Smooth muscle cell of trachea (primary cell): ENCODE measurements at places on chromosomes 3 and 15. TPM values are rescaled to one million over a fixed set of nuclear protein-coding genes. Genes with fewer than 3 reads are reported as not detected.

Gene VILL
- 8.0 and 8.3 TPM in 2 replicates for total RNA-seq

Gene FBN1
- 887 and 1,012 TPM in 2 replicates for total RNA-seq

Gene STRIT1
- not detected in 2 replicates for total RNA-seq

Gene SEMA7A
- total RNA-seq, result 15.1 and 21.8 TPM in 2 replicates

Gene SLC7A14
- 3.3 and 7.4 TPM in 2 replicates for total RNA-seq

Gene SMCO1
- total RNA-seq, result not detected in 2 replicates

Gene TM4SF18
- total RNA-seq, result 0.44 TPM in 1 of 2 replicates, not detected in the other

Gene CELF6
- total RNA-seq, result 0.15 and 0.17 TPM in 2 replicates

Gene CSK
- total RNA-seq, result 24.4 and 30.9 TPM in 2 replicates

Gene PTH1R
- 0.66 TPM in 1 of 2 replicates, not detected in the other for total RNA-seq

Gene TMEM207
- not detected in 2 replicates for total RNA-seq

Gene CSTA
- total RNA-seq, result 2.6 and 7.8 TPM in 2 replicates

Gene CCDC39
- total RNA-seq, result 0.15 and 0.17 TPM in 2 replicates

Gene ZPLD1
- not detected in 2 replicates for total RNA-seq

Gene MITF
- 13.4 and 30.1 TPM in 2 replicates for total RNA-seq

Gene SETD5
- total RNA-seq, result 51.3 and 73.9 TPM in 2 replicates

Gene CCDC66
- 14.7 and 24.4 TPM in 2 replicates for total RNA-seq

Gene SCG5
- 15.3 and 21.5 TPM in 2 replicates for total RNA-seq

Gene NR2E3
- total RNA-seq, result 0.29 TPM in 1 of 2 replicates, not detected in the other

Gene SLC12A1
- total RNA-seq, result not detected in 2 replicates

Gene TMEM212
- total RNA-seq, result not detected in 2 replicates

Gene SERPINI2
- not detected in 2 replicates for total RNA-seq

Gene ZDHHC23
- total RNA-seq, result 0.66 and 0.73 TPM in 2 replicates

Gene ACP3
- total RNA-seq, result 0.99 and 4.5 TPM in 2 replicates

Gene ANKRD34C
- total RNA-seq, result not detected in 2 replicates

Gene PLXNB1
- 41.3 and 76.4 TPM in 2 replicates for total RNA-seq

Gene SI
- total RNA-seq, result not detected in 2 replicates

Gene LRRC34
- 2.0 and 7.9 TPM in 2 replicates for total RNA-seq

Gene ALPK3
- 0.33 and 0.87 TPM in 2 replicates for total RNA-seq

Gene REC114
- not detected in 2 replicates for total RNA-seq

Gene VPS33B
- 15.0 and 16.5 TPM in 2 replicates for total RNA-seq

Gene GOLGA6B
- total RNA-seq, result not detected in 2 replicates

Gene PFN2
- total RNA-seq, result 273 and 347 TPM in 2 replicates

Gene SAMMSON
- not detected in 2 replicates for total RNA-seq

Gene PRICKLE2
- total RNA-seq, result 40.7 and 42.8 TPM in 2 replicates

Gene RAB6B
- 0.44 and 1.2 TPM in 2 replicates for total RNA-seq

Gene ADCY5
- total RNA-seq, result 0.44 and 0.66 TPM in 2 replicates

Gene NMD3
- 97.9 and 106 TPM in 2 replicates for total RNA-seq

Gene NEK10
- total RNA-seq, result 38.5 and 54.3 TPM in 2 replicates

Gene TRPM1
- total RNA-seq, result not detected in 2 replicates

Gene CPNE9
- not detected in 2 replicates for total RNA-seq

Gene DLL4
- total RNA-seq, result 0.17 and 0.73 TPM in 2 replicates

Gene CASR
- total RNA-seq, result not detected in 2 replicates

Gene OXSM
- 10.8 and 11.3 TPM in 2 replicates for total RNA-seq

Gene FGF12
- total RNA-seq, result 0.17 TPM in 1 of 2 replicates, not detected in the other

Gene CTDSPL
- total RNA-seq, result 31.4 and 38.3 TPM in 2 replicates

Gene GUCA1C
- not detected in 2 replicates for total RNA-seq

Gene ANKDD1A
- 9.2 and 19.0 TPM in 2 replicates for total RNA-seq

Gene DHX30
- 51.2 and 61.0 TPM in 2 replicates for total RNA-seq

Gene XCR1
- total RNA-seq, result under 0.01 TPM in 1 of 2 replicates, not detected in the other

Gene ATP2B2
- not detected in 2 replicates for total RNA-seq
